SJSA1 (cell line): ENCODE measurements at places on chromosomes 3 and 15. TPM values are rescaled to one million over a fixed set of nuclear protein-coding genes. Genes with fewer than 3 reads are reported as not detected.

DNA sequence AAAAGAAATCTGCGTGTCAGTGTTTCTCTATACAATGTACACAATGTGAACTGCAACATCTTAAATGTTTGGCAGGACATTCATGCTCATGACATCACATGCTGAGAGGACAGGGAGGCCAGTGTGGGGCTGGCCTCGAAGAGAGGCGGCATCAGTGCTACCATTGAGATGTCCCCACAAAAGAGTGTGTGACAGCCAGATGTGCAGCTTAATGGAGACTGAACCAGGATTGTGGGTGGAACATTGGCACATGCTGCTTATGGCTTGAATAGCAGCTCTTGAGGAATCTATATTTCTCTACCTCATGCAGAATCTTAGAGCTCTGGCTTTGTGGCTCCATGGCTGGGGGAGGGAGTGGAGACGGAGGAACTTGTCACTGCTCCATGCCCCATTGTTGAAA lies 18.5 kb downstream of the CLDN11 start:
- DNase-seq, result no peak

DNASE1L3 gene
- total RNA-seq, result not detected in 2 replicates

DNA sequence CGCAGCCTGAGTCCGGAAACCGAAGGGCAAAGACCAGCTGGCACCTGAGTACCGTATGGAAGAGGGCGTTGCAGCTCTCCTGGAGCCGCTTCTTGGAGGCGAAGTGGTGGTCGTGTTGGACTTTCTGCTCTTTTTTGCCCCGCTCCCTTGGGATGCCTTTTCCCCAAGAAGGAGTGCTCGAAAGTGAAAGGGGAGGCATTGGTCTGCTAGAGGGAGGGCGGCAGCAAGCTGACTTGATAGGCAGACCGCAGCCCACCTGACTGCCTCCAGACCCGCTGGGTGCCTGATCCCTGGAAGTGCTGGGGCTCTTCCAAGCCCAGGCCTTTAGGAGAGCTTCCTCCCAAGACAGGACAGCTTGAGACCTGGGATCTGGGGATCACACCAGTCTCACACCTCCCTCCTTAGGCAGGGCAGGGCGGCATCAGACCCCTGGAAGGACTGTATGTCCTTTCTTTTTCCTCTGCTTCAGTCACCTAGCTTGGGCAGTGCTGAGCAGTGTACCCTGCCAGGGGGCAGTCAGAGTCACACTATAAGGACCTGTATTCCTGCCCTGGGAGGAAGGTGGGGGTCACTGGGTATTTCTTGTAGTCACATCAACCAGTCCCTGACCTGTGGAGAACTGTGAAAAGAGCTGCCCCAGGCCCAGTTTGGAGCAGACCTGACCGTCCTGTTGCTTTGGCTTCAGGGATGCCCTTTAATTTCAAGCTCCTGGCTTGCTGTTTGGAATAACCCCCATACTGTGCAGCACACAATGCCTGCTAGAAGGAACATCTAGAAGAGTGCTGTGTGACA lies 2.1 kb downstream of the ACVR2B start:
- no peak for DNase-seq

- DNase-seq, result no peak
These were observed 192.7 kb upstream of the FEZF2 start for GRCh38 chr3:62566022-62566557.

DNA sequence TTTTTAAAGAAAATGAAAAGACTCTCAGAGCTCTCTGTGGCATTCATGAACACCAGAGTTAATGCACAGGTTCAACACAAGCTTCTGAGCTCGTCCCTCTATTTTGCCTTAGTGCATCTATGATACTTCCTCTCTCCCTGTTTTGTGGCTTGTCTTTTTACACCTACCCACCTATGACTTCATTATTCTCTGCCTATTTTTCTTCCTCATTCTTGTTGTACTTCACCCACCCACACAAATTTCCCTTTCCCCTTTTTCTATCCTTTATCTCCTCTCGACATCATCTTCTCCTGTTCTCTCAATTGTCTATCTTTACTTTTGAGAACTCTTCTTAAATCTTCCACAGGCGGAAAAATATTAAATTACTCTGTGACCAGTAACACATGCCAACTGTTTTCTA lies 48.6 kb downstream of the OR5H15 start:
- DNase-seq, result no peak

- DNase-seq, result no peak
These were observed 7.3 kb upstream of the RTP3 start for GRCh38 chr3:46490338-46491084.

USP13 gene
- 10.5 and 14.2 TPM in 2 replicates for total RNA-seq

GRCh38 chr3:58095603-58096138 lies 87.4 kb downstream of the FLNB start:
- DNase-seq, result no peak

DNA sequence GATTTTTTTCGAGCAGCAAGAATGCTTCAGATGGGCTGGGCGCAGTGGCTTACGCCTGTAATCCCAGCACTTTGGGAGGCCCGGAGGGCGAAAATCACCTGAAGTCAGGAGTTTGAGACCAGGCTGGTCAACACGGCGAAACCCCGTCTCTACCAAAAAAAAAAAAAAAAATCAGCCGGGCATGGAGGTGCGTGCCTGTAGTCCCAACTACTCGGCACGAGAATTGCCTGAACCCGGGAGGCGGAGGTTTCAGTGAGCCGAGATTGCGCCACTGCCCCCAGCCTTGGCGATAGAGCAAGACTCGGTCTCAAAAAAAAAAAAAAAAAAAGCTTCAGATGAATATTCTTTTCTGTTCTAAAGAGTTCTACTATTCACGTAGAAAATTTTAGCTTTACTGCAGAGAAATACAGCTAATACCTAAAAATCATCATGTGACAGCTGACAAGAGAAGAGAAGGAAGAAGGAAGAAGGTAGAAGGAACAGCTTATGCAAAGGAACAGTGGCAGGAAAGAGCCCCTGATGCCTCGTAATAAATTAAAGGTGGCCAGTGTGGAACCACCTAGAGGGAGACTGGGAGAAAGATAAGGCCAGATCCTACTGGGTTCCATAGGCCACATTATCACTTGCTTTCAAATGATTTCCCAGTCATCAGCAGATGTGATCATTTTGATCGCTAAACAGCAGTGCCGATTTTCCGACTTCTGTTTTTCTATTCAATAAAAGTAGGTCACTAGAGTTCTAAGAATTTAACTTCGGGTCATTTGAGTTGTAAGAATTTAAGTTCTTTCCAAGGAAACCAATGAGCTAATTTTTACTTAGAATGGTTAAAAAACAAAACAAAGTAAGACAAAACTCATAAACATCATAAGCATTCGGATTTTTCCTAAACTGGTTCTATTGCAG lies 1.5 kb downstream of the CMTM6 start:
- no peak for DNase-seq

GRCh38 chr3:51992017-51992682 lies 3.5 kb downstream of the RPL29 start:
- DNase-seq, result no peak

PP2D1 gene
- total RNA-seq, result not detected in 2 replicates

NANOGP8 gene
- total RNA-seq, result not detected in 2 replicates

DNA sequence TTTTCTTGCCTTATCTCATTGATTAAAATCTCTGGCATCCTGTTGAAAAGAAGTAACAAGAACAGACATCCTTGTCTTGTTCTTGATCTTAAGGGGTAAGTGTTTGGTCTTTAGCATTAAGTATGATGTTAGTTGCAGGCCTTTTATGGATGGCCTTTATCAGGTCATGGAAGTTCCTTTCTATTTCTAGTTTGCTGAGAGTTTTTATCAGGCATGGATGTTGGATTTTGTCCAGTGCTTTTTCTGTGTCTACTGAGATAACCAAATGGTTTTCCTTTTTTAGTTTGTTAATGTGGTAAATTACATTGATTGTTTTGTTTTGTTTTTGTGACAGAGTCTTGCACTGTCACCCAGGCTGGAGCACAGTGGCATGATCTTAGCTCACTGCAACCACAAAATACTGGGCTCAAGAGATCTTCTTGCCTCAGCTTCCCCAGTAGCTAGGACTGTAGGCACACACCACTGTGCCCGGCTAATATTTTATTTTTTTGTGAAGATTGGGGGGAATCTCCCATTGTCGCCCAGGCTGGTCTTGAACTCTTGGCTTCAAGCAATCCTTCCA lies 26.3 kb downstream of the MRAS start:
- no peak for DNase-seq

DNA sequence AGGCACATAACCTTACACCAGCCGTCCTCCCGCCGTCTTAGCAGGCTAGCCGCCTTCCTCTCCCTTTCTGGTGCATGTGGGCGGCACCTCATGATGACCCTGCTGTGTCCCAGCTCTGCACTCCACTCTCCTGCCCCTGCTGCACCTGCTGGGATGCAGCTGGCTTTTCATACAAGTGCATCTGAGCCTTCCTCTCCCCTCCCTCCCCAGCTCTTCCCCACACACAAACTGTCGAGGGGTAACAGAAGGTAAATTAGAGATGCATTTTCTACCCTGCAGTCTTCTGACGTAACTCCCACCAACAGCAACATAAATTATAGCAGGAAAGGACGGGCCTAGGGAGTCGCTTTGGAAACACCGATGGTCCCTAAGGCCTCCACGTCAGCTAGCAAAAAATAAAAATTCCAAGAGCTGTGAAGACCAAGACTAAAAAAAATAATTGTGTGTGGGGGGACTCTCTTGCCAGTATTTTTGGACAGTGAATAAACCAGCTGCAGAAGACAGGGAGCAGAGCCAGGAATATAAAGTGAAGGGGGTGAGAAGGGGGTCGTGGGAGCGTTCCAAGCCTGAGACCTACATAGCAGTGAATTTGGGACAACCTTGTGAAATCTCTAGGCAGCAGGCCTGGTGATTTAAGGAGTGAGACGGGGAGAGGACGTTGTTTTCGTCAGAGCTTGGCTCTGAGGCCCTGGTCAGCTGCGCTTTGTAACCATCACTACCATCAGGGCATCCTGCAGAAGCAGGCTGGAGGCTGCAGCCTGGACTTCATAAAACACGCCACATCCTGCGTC lies 216.2 kb downstream of the ADAMTS17 start:
- no peak for DNase-seq

- no peak for DNase-seq
These were observed 116.9 kb downstream of the TP63 start for GRCh38 chr3:189748046-189748445.

GRCh38 chr3:195030791-195031321 lies 240.1 kb downstream of the XXYLT1 start:
- DNase-seq, result peak; percentile 78

GRCh38 chr3:45367453-45367871 lies 20.9 kb upstream of the LARS2 start:
- peak; percentile 68 for DNase-seq

PLIN1 gene
- total RNA-seq, result not detected in 2 replicates

RASL12 gene
- total RNA-seq, result 175 and 181 TPM in 2 replicates

- DNase-seq, result no peak
These were observed 251.9 kb downstream of the TJP1 start for GRCh38 chr15:29570121-29570947.

GRCh38 chr3:23653647-23654525 lies 151.9 kb upstream of the UBE2E1 start:
- no peak for DNase-seq

- DNase-seq, result no peak
These were observed 885.2 kb upstream of the CFAP20DC start for GRCh38 chr3:59935025-59935424.

DNA sequence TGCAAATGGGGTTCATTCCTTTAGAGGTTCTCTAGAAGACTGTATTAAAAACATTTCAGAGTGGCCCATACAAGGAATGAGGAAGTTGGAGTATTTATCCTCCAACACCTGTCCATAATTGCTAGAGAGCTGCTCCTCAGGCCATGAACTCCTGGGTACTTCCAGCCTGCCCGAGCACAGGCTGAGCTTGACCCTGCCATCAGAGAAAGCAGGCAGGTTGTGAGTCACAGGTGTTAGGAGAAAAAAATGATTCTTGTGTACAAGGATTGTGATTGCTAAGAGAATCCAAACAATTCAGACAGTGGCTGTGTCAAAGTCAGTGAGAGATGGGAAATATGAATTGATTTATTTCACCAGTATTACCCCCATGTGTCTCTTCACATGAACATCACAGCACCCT lies 156.8 kb upstream of the GADL1 start:
- no peak for DNase-seq

FAM162A gene
- total RNA-seq, result 0.37 and 2.0 TPM in 2 replicates

GRCh38 chr3:108477511-108478147 lies 32.8 kb downstream of the MYH15 start:
- DNase-seq, result peak; percentile 7

- DNase-seq, result no peak
These were observed 13.8 kb upstream of the TEX264 start for GRCh38 chr3:51657234-51657633.

PGBD4 gene
- total RNA-seq, result 1.5 and 2.5 TPM in 2 replicates

HTR3E gene
- total RNA-seq, result not detected in 2 replicates

SCAPER gene
- total RNA-seq, result 4.6 and 10.2 TPM in 2 replicates

FANCI gene
- 104 and 138 TPM in 2 replicates for total RNA-seq

GRCh38 chr3:68121287-68121686 lies 466.9 kb upstream of the SUCLG2 start:
- DNase-seq, result no peak

DNA sequence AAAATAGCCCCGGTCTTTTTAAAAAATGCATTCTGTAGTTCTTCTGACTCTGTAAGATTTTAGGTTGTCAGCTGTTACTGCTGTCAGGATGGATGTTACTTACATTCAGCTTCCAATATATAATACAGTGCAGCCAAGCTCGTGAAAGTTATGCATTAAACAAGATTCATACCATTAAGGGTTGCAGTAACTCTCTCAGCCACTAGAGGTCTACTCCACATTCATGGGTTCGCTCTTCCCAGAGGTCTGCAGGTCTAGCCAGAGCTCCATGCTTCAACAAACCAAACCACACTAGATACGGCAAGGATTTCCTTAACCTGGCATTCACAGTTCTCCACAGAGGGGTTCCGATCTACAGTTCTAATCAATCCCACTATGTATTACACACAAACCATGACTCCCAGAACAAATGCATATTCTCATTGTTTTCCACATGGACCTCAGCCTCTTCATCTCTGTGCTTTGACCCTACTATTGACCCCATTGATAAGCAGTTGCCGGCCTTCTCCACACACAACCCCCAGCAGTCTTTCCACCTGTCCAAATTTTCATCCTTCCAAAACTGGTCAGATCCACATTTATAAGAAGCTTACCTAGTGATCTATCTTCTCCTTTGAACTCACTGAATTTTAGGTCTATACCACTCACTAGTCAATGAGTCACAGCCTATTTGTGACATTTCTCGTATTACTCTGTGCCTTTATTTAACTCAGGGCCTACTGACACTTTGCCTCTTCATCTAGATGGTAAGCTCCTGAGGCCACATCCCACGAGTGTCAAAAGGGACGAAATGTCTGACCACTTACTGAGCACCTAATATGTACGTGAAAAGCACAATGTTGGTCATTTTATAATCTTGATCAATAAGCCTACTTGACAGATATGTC lies 33.7 kb downstream of the RORA start:
- peak; percentile 20 for DNase-seq

GRCh38 chr3:41907330-41908073 lies 54.4 kb downstream of the ULK4 start:
- no peak for DNase-seq

LYZL4 gene
- total RNA-seq, result not detected in 2 replicates

GRCh38 chr15:68200016-68200861 lies 4.9 kb downstream of the CALML4 start:
- DNase-seq, result no peak

MB21D2 gene
- total RNA-seq, result 18.0 and 22.5 TPM in 2 replicates

DNA sequence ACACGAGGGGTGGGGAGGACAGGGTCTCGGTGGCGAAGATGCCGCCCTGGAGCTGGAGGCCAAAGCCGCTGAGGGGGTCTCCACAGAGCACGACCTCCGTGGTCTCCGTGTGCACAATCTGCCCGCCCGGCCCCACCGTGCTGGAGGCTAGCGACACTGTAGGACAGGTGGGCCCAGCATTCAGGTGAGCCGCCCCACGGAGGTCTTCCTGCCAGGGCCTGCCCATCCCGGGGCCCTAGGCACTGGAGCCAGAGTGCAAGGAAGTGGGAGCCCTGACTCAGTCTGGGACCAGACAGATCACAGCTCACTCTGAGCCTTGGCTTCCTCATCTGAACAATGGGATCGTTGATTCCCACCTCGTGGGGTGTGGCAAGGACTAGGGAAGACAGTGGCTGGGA lies 25.8 kb downstream of the GRIP2 start:
- DNase-seq, result no peak
